ENCODE measurements at places on chromosomes 5 and 9. TPM values are rescaled to one million over a fixed set of nuclear protein-coding genes. Genes with fewer than 3 reads are reported as not detected.
A peak's percentile ranks its signal among the peaks of the same experiment; 100 is the strongest.

DNA sequence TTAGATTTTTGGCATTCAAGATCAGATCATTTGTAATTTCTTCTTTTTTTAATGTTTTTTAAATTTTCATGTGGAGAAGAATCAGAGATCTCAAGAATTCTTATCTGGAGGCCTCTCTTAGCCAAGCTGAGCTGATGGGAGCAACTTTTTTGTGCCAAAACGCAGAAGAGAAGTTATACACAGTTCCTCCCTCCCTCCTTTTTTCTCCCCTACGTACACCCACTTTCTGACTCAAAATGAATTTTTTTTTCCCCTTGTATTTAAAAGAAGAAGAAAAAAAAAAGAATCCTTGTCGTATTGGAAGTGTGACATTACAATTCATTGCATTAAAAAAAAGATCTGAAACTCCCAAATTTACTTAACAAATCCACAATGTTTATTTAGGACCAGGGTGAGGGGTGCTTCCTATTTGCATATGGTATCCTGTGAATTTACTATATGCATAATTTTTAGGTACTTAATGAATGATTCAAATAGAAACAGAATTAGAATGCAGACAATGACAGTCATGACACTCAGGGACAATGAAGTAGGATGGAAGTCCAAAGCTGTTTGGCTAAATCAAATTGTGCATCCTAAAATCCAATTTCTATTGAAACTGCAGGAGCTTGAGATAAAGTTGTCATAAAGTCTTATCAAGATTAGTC, 54.4 kb downstream of the EBF1 start:
- no peak for DNase-seq

- no peak for DNase-seq
Observed at GRCh38 chr9:133619791-133620190, 10.6 kb upstream of the FAM163B start.

- no peak for DNase-seq
Observed at GRCh38 chr9:127735530-127736185, 564 bp upstream of the TOR2A start.

PAPPA gene
- total RNA-seq = 12.4 TPM

TAS2R1 gene
- total RNA-seq = not detected

GRCh38 chr5:102933316-102933715, 178.2 kb downstream of the PAM start:
- no peak for DNase-seq

DNA sequence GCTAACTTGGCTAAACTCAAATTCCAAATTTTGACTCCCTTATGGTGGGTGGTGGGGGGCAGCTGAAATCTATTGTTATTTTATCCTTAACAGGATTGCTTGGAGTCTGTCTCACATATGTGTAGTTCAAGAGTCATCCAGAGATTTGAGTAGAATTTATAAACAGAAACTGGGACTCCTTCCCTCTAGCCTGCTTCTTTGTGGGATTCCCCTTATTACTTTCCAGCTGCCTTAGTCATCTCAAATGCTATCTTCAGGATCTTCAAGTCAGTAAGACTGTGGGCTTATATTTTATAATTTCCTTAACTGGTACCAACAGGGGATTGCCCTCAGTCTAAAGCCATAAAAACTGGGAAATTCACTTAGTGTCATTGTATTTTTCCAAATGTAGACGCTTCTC, 55.5 kb downstream of the NNT start:
- peak; percentile 94 for DNase-seq

GRCh38 chr9:127181595-127182190, 59.3 kb upstream of the ANGPTL2 start:
- DNase-seq = no peak

GRCh38 chr9:77215874-77216273, 38.5 kb downstream of the VPS13A start:
- peak; percentile 55 for DNase-seq

- DNase-seq = no peak
Observed at GRCh38 chr9:128617943-128618342, 38.7 kb downstream of the DYNC2I2 start.

CD180 gene
- not detected for total RNA-seq

GRCh38 chr5:176818391-176819098, 8.2 kb downstream of the UNC5A start:
- DNase-seq = no peak

DNA sequence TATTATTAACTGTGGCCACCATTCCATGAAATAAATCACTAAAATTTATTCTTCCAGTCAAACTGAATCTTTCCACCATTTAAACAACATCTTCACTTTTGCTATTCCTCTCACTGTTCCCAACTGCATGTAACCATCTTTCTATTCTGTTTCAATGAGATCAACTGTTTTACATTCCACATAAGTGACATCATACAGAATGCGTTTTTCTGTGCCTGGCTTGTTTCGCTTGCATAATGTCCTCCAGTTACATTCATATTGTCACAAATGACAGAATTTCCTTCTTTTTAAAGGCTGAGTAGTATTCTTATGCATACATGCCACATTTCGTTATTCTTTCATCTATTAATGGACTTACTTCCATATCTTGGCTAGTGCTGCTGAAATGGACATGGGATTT, 738.2 kb downstream of the SEMA5A start:
- DNase-seq = peak; percentile 52

FSTL4 gene
- 0.18 TPM for total RNA-seq

DNA sequence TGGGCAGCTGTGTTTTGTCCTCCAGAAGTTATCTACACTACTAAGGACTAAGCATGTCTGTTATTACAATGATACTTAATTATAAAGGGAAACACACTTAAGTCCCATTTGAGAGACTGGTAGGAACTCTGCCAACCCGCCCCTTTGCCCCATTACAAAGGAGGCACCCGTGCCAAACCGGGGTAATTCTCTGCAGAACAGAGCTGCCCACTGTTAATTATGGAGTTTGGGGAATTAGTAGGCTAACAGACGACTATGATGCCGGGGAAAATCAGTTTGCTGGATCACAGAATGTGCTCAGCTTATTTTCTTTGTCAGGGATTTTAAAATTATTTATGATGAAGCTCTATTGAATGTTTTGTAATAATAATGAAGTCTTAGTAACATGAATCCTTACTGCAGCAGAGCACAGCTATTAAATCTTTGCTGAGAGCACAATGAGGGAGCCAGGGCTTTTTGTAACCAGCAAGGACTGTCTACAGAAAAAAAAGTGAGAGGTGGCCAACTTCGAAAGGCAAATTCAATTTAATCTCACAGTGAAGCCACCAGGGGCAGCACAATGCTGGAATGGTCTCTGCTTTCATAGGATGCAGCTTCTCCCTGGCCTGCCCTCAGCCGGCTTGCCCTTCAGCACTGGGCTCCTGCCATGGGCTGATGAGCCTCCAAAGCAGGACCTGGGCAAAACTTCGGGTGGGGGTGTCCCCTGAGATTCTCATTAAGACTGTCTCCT, 134.5 kb downstream of the GNAQ start:
- DNase-seq = peak; percentile 15

GRCh38 chr5:176810081-176810597, at the start of gene UNC5A:
UNC5A (plus strand) TSS chr5:176810559; CDS start chr5:176810751, 192 bp downstream.
- peak; percentile 17 for DNase-seq

GRCh38 chr5:89570557-89570956, 687.6 kb upstream of the MEF2C start:
- no peak for DNase-seq

GRCh38 chr5:10453545-10453944, 11.9 kb downstream of the ROPN1L start:
- DNase-seq = peak; percentile 28

C7 gene
- 0.54 TPM for total RNA-seq

DNA sequence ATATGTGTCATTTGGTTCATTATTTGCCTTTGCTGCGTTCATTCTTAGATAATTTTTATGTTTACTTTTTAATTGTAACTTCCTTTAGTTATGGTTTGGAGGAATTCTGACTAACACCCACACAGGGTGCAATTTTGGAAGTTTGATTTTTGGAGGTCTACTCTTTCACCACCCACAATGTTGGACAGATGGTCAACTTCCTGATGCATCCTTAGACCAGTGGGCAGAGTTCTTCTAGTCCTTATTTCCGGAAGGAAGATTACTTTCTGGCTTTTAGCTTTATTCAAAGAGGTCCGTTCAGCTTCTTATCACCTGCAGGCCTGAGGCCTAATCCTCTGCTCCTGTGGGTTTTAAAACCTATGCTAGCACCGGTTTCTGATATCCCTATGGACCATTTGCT, 126.7 kb downstream of the MTX3 start:
- no peak for DNase-seq

Data from IMR-90 (cell line).